Activated gamma-delta T cell treated with anti-CD3 and anti-CD28 coated beads, Interleukin-2, amount 50 U/mL, for 16 hours (primary cell): ENCODE measurements at places on chromosomes 2 and 18.

DNA sequence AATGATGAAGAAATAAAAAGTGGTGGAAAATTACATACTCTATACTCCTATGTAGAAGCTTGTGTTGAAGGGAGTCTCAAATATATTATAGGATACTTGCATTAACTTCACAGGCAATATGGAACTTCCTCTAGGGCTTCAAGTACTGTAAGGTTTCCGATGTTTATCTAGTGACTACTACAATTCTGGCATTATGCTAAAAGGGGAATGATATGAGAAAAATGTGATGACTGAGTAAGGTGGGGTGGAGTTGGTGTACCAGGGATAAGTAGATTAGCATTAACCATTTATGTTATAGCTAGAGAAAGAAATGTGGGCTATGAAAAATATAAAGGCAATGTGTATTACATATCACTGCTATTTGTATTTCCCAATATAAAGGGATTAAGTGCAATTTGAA is 229.5 kb downstream of the DCC start:
- DNase-seq = no peak

DNA sequence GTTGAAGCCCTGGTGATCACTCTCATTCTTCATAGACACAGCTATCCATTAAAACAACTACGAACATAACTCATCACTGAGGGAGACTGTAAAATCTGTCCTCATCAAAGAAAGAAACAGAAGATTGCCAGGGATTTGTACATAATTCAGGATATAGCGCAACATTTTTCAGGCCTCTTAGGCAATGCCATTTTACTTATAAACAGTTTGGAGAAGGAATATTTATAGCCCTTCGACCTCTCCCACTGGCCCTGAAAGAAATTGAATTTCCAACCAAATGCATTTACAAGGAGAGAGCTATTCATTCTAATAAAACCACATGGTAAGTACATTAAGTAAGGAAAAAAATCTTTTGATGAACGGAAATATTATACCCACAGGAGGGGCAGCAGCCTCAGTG is 295.0 kb downstream of the RAD51AP2 start:
- no peak for DNase-seq

DNA sequence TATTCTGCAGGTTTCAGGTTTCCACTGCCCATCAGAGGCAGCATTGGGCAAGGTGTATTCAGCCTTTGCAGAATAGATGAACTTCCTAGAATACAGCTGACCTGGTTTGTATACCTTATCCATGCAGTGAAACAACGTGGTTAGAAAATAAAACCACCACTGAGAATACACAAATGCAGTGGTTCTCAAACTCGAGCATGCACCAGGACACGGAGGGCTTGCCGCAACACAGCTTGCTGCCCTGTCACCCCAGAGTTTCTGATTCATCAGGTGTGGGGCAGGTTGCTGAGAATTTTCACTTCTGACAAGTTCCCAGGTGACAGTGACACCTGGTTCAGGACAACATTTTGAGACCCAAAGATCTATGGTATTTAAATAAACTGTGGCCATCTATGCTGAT is 23.4 kb upstream of the C1D start:
- DNase-seq = no peak

- no peak for DNase-seq
Measured at GRCh38 chr18:59272221-59272888, 899 bp downstream of the RAX start.

DNA sequence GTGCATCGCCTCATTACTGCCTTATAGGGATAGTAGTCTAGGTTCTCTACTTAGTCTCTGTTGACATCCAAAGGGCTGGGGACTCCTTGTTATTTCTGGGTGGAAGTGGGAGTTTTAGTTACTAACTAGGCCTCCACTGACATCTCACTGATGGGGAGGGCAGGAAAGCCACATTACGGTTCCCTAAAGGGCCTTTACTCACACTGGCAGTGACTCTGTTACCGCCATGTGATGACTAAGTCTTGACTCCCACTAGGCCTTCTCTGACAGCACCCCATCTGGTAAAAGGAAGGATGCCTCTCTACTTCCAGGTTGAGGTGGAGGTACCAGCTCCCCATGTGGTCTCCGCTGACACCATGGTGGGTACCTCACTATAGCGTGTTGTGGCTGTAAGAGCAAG is 14.0 kb upstream of the BCL2L11 start:
- DNase-seq = no peak

- no peak for DNase-seq
Measured at GRCh38 chr18:49212819-49213218, 247.6 kb downstream of the DYM start.

GRCh38 chr18:54506516-54507261 is 84.4 kb upstream of the DYNAP start:
- DNase-seq = no peak

DNA sequence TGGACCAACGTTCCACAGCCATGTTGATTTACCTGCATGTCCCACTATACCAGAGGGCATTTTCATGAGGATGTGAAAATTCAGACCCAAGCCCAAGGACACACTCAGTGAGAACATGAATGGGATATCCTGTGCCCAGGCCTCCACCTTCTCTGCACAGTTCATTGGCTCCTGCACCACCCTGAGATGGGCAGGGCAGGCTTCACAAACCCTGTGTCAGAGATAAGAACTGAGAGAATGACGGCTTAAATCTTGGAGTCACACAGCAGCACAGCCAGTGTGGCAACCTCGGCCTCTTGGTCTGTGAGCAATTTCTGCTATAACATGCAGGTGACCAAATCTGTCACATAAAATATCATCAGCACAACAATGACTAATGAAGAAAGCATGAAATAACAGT is 71.9 kb downstream of the UXS1 start:
- DNase-seq = no peak

DNA sequence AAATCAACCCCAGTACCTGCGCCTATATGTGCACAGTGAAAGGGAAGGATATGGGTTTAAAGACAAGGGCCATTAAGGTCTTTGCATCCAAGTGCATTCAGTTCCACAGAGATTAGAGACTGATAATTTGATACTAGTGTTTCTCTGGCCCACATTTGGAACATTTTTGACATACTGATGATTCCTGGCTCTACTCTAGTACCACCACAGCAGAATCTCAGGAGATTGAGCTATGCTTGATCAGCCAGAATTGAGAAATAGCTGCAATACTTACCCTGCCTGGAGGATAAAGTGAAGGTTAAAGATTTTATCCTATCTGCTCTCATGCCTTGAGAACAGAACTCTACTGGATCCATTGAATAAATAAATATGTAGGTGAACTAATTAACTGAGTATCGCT is 1267.8 kb downstream of the SUCLG1 start:
- DNase-seq = no peak

DNA sequence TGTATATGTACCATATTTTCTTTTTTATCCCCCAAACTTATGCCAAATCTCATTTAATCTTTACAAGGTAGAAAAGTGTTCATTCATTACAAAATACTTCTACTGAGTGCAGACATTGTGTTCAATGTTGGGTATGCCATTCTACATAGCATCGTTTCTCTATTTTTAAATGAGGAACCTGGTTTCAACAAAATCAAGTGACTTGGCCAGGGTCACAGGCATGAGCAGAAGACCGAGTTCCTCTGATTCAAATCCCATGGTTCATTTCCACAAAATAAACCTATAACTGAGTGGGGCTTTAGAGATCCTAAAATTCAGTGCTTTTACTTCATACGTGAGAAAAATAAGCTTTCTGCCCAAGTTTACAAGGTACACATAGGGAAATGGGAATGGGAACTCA is 81.4 kb upstream of the RASGRP3 start:
- DNase-seq = no peak

GRCh38 chr2:96909611-96910021 is 39.7 kb upstream of the SEMA4C start:
- no peak for DNase-seq

DNA sequence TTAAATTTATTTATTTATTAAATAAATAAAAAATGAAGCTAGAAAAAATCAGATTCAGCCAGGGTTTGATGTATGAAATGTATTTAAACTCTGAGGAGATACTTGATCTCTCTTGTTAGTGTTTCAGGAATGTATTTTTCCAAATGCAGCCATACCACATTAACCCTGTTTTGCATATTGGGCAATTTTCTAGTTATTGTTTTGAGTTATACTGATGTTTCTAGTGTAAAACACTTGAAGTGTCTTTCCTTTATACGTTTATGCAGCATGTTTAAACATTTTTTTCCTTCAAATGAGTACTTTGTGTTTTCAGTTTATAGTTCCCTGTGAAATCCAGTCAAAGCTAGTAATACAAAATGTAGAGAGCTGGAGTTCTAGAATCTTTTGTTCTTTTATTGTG is 69.9 kb downstream of the WDR7 start:
- DNase-seq = no peak

DNA sequence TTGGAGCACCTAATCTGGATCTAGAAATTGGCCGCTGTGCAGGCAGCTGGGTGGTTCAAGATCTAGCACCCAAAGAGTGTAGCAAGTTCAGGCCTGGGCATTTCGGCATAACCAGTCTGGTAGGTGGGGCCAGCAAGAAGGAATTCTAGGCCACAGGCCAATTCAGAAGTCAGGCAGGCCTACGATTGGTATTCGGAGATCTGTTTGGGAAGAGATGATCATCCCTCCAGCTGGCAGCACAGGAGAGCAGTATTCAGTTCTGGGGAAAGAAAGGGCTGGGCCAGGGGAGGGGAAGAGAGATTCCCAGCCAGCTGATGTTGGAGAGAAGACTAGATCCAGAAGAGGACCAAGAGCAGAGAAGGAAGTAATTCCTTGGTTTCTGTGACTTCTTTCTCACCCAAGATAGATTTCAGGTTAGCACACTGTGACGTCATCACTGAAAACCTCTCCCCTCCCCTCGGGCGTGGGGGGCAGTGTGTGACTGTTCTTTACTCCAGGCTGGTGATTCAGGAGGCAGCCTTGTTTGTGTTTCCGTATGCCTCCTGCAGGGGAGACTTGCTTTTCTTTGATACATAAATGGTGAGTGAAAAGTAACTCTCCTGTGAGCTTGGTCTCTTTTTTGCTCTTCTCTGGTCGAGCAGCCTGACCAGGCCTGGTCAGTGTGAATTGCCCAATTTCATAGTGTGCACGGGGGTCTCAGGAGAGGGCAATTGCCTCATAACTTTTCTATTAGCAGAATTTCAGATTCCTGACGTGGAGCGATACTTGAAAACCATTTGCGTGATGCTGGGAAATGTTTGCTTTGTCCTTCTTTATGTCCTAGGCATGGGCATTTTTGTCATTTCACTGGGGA is 61.1 kb downstream of the MEIS1 start:
- no peak for DNase-seq

DNA sequence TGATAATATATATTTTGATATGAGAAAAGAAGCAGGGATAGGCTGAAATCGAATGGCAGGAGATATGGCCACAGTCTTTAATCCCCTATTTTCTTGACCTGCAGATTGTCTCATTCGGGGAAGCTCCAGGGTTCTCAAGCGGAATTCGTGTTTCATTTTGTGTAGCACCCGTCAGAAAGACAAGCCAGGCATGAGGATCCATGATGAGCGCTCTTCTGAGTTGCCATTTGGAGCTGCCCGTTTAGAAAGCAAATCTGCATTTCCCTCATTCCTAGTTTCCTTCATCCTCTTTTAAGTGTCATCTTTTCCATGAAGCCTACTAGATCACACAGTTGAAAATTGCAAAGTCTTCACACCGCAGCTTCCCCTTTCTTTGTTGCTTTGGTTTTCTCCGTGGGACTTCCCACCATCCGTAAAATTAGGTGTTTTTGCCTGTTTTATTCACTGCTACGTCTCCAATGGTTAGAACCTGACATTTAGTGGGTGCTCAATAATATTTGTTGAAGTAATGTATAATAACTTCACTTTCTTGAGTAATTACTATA is 16.9 kb downstream of the HNMT start:
- DNase-seq = no peak

DNA sequence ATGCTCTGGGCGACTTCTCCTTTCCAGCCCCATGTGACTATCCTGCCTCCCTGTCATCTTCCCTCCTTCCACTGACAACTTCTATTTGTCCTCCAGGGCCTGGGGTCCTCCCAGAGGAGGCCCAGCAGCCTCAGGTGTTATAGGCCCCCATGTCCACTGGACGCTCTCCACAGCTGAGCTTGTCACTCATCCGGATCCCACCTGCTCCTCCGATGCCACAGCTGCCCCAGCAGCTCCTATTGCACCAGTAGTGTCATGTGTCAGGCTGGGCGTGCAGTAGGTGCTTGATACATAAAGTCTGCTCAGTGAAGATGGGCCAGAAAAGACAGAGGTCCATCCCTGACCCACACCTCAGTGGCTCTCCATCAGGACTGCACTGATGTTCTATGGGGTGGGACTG is 305.7 kb upstream of the MYT1L start:
- no peak for DNase-seq

DNA sequence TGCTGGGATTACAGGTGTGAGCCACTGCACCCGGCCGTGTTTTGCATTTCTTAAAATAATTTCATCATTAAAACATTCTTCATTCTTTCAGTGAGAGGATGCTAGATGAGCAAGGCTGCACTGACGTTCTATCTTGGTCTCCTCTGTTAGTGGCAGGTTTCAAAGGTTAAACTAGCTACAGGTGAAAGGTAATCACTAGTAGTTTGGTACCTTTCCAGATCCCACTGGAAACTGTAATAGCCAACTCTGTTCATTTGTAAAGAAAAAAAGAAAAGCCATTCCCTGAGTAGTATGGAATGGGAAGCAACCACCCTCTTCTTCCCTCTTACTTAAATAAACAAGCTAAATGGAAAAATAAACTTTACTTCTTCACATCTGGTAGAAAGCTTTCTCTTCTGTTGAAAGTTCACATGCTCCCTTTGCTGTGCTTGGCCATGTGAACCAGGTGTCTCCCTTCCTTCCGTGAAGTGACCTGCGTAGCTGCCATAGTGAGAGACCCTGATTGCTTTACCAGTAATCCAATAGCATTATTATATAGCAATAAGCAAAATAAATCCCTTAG is 94.0 kb downstream of the GREB1L start:
- no peak for DNase-seq

DNA sequence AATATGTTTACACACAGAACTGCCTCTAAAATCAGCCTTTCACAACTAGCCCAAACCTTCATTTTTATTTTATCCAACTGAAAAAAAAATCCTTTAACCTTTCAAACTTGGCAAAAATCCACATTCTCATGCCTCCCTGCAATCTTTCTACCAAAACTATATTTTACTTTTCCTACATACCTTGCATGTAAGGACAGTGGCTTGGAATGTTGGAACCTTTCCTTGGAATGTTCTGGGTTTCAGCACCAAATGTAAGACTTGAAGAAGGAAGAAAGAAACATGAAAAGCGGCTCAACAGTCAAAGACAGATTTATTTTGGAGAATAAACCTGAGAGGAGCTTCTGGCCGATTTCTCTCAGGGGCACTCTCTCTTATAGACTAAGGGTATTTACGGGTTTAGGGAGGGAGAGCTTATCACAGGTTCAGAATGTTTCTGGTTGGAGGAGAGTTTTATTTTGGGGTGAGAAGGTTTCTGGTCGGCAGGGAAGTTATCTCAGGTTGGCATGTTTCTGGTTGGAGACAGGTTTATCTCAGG is 79.7 kb downstream of the RRM2 start:
- DNase-seq = no peak

DNA sequence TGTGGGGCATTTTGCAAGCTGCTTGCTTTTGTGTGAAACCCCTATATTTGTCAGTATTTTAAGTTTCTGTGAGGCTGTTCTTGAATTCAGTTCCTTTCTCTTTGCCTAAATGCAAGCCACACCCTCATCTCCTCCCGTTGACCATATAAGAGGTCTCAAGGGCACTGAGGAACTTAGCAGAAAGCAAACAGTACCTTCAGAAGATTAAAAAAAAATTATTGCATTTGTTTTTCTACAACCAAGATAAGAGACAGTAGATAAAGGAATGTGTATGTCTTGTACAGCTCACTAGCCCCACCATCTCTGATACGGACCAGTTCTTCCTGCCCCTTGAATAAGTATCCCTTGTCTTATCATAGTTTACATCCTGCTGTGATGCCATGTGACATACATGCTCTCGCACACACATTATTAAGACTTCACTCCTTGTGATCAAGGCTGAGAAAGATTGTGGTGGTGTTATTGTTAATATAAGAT is 64.2 kb downstream of the NPAS2 start:
- no peak for DNase-seq
